SHP77 (cell line): ENCODE measurements at places on chromosomes 4 and X.

DNA sequence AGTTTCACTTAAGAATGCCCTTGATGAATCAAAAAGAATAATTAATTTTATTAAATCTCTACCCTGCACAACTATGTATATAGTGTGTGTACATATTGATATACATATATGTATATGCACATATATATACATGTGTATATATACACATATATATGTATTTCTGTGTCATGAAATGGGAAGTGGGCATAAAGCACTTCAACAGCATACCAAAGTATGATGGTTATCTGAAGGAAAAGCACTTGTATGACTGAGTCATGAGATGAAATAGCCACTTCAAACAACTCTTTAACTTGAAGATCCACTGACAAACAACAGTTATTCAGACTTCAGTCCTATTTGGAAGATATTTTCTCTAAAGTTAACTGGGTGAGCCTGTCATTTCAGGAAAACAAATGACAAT is 16.3 kb downstream of the RNF128 start:
- DNase-seq: no peak

- no peak for DNase-seq
These were observed 202.1 kb downstream of the PRDM5 start for GRCh38 chr4:120720354-120720934.

GRCh38 chrX:20593402-20593801 is 326.7 kb upstream of the RPS6KA3 start:
- no peak for DNase-seq

DNA sequence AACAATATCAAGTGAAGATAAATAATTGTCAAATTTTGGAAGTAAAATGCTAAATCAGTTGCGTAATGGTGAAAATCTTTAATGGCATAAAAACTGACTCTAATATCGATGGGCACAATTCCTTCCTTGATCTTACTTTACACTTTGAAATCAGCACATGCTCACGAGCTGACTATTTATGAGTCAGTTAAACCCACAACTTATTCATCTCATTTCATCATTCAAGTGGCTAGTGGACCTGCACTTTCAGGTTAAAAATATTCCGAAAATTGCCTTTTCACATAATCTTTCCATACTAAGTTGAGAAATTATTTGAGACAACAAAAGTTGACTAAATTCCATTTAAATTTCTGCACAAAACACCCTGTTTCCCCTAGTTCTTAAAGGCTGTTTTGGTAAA is 582.1 kb upstream of the TENM3 start:
- DNase-seq: no peak

DNA sequence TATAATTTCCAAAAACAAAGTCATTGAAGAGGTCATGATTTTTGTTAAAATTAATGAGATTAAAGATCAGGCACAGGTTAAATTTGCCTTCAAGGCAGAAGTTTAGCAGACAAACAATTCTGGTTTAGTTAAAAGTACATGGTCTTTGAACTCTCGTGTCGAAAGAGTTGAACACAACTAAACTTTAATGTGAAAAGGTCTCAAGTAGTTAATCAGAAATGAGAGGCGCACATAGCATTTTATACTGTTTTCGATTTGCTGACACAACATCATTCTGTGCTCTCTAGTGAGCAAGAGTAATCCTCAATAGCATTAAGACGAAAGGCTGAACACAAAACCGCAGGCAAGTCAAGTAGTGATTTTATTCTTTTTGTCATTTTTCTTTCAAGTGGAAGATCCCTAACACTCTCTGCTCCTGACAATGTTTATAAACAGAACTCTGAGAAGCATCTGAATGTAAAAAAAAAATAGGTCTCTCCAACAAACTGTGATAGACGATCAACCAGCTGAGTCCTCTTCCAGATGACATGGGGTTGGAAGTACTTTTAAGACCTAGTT is 49.8 kb downstream of the SH3RF1 start:
- no peak for DNase-seq

- no peak for DNase-seq
These were observed 103.7 kb upstream of the BMPR1B start for GRCh38 chr4:94653984-94654609.

GRCh38 chr4:140851804-140852203 is 95.6 kb upstream of the TBC1D9 start:
- no peak for DNase-seq

GRCh38 chr4:37383579-37384229 is 139.2 kb downstream of the NWD2 start:
- DNase-seq: peak; percentile 15

DNA sequence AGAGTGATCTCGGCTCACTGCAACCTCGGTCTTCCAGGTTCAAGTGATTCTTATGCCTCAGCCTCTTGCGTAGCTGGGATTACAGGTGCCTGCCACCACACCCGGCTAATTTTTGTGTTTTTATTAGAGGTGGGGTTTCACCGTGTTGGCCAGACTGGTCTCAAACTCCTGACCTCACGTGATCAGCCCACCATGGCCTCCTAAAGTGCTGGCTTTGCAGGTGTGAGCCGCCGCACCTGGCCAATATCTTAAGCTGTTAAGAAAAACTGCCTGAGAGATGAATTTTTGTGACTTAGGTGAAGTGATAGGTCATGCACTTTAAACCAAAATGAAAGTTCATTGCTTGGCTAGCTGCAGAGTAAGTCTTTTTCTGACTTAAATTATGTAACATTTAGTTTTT is 5.8 kb downstream of the KDM6A start:
- no peak for DNase-seq

GRCh38 chr4:157818946-157819692 is 353.7 kb downstream of the GASK1B start:
- no peak for DNase-seq

DNA sequence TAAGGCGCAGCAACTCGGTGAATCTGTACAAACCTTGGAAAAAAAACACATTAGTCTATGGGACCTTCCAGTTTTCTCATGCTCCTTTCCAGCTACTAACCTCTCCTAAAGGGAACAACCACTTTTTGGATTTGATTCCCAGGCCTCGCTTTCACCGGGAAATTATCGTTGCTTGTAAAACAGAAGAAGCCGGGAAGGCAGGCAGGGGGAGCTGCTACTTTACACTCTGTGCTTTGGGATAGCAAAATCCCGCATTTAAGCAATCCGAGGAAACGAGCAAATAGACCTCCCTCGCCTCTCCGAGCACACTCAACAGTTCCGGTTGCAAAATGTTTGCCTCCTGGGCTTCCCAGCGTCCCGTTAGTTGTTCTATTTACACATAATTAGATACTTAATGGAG is 1.2 kb downstream of the CD38 start:
- no peak for DNase-seq

DNA sequence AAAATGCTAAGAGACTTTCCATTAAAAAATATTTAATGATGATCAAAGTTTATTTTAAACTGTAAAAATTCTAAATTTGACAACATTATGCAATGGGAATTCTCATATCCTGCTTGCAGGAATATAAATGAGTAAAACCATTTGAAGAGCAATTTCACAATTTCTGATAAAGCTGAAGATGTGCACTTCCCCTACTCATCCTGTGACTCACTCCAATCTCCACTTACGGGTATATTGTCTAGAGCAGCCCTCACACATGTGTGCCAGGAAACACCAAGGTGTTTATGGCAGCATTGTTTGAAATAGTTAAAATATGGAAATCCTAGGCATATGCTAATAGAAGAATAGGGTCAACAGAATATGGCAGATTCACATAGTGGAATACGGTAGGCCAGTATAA is 158.4 kb downstream of the PDHA2 start:
- DNase-seq: no peak

DNA sequence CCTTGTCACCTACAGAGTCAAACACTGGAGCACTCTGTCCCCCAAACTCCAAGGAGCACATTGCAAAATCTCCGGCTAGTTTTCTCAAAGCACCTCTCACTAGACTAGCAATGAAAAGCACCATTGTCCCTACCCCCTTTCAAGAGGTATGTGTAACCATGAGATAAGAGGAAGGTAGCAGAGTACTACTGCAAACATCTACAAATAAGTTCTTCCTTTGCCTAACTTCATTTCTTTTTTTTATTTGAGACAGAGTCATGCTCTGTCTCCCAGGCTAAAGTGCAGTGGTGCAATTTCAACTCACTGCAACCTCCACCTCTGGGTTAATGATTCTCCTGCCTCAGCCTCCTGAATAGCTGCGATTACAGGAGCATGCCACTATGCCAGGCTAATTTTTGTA is 17.7 kb downstream of the PPP4R3C start:
- no peak for DNase-seq

GRCh38 chr4:109728385-109728784 is 1.5 kb downstream of the PLA2G12A start:
- no peak for DNase-seq

GRCh38 chr4:140556372-140557085 is 12.2 kb downstream of the UCP1 start:
- DNase-seq: no peak

GRCh38 chr4:30842689-30843088 is 122.5 kb downstream of the PCDH7 start:
- DNase-seq: no peak

GRCh38 chr4:11650801-11651596 is 222.3 kb upstream of the HS3ST1 start:
- no peak for DNase-seq

GRCh38 chr4:4542774-4543485 is 1.1 kb upstream of the STX18 start:
- no peak for DNase-seq

DNA sequence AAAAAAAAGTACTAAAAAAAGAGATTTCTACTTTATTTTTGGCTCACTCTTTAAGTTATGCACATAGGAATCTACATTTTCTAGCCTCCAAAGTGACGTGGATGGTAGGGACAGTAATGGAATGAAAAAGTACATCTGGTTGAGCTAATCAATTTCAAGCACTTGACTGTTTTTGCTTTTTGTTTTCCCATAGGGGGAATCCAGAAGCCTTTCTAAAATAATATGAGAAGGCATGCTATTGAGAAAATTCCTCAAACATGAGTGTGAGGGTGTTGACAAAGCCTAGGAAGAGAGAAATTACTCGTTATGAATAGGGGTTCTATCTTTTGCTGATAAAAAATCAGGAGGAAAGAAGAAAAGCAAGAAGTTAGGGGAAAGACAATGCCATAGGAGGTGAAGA is 242.5 kb upstream of the PUDP start:
- no peak for DNase-seq

- no peak for DNase-seq
These were observed 665 bp upstream of the LRPAP1 start for GRCh38 chr4:3532751-3533422.

DNA sequence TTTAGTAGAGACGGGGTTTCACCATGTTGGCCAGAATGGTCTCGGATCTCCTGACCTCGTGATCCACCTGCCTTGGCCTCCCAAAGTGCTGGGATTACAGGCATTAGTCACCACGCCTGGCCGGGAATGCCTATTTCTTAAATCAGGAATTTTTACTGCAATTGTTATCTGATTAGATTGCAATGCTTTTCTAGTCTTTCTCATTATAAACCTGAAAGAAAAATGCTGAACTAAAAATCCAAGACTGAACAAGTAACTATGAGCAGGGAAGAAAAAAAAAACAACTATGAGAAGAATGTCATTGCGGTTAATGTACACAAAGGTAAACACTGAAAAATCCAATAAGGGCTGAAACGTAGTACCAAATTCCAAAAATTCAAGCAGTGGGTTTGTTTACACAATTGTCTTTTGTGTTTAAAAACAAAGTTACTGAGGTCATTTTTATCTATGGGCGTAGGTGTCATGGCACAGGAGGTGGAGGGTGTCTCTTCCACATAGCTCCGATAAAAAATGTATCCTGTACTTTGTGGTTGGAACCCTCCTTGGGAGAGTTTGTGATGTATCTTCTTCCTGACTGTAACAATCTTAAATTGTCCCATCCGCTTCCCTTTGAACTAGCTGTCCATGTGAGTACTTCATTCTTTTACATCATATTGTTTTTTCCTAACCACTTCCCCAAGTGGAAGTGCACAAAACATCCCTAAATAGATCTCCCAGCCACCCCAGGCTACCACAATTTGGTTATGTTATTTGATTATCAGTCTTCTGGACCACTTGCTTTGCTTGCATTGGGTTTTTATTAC is 11.1 kb upstream of the TMEM156 start:
- DNase-seq: no peak

GRCh38 chrX:32987142-32987541 is 224.2 kb downstream of the DMD start:
- no peak for DNase-seq

GRCh38 chr4:82905205-82905604 is 4.7 kb downstream of the THAP9 start:
- no peak for DNase-seq

GRCh38 chr4:55933611-55934010 is 15.1 kb upstream of the CEP135 start:
- DNase-seq: no peak

- no peak for DNase-seq
These were observed 165.1 kb downstream of the SLIT2 start for GRCh38 chr4:20416800-20417199.

- no peak for DNase-seq
These were observed 182.0 kb downstream of the RASL11B start for GRCh38 chr4:53043891-53044650.

DNA sequence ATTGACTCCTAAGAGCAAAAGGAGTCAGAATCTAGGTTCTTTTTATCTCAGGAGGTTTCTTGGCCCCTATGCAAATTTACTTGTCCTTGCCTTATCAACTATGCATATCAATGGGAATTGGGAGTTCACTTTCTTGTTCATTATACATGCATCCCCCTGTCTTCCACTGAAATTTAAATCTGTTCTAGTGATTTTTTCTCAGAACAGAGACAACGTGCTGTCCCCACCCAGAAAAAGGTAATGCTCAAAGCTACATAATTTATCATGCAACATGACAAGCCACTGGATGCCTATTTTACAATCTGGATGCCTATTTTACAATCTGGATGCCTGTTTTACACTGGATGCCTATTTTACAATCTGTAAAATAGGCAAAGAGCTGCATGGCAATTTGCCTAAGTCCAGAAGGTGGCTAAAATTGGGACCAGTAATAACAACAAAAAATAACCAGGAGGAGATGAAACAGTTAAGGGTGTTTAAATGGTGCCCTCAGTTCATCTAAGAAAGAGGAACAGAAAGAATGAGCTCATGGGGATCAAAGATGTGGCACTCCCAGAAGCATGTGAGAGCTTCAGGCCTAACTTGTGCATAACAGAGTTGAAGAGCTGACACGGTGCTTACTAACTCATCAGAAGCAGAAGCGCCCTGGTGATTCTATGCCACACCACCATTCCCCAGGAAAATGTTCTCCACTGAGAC is 537.8 kb upstream of the BOD1L1 start:
- DNase-seq: no peak

- DNase-seq: no peak
These were observed 67.3 kb upstream of the VBP1 start for GRCh38 chrX:155148724-155149537.

- no peak for DNase-seq
These were observed 191.2 kb upstream of the LNX1 start for GRCh38 chr4:53782458-53782845.

GRCh38 chr4:158172261-158173258 is at the start of gene GASK1B:
Gene GASK1B, minus strand, starts transcription at chr4:158173025. Its CDS starts 1,650 bp downstream, at chr4:158171375.
- no peak for DNase-seq

DNA sequence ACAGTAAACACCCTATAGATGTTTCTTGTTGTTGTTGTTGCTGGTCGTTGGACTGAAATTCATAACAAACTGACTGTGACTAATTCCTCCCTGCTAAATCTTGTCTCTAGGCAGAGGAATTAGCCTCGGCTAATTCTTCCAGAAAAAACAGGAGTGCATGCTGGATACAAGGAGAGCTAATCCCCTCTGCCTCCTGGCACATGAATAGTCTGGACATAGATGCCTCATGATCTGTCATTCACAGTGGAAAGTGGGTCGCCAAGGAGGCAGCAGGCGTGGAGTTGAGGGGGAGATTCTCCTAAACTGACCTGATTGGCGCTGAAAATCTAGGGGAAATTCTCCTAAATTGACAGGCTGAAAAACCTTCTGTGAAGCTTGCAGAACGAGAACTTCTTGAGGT is 220.1 kb downstream of the DCTD start:
- no peak for DNase-seq
